Stimulated activated CD4-positive, alpha-beta T cell treated with anti-CD3 and anti-CD28 coated beads, Interleukin-2, amount 100 ng/mL, for 24 hours (primary cell): ENCODE measurements at places on chromosomes 11 and 22.

DNA sequence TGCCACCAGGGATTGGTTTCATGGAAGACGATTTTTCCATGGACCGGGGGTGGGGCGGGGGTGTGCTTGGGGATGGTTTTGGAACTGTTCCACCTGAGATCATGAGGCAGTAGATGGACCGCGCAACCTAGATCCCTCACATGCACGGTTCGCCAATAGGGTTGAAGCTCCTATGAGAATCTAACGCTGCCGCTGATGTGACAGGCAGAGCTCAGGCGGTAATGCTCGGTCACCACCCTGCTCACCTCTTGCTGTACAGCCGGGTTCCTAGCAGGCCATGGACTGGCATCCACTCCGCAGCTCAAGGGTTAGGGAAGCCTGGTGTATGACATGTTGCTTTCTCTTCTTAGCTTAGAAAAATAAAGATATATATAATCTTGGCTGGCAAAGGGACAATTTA, 22.0 kb downstream of the RBX1 start:
- no peak for DNase-seq

DNA sequence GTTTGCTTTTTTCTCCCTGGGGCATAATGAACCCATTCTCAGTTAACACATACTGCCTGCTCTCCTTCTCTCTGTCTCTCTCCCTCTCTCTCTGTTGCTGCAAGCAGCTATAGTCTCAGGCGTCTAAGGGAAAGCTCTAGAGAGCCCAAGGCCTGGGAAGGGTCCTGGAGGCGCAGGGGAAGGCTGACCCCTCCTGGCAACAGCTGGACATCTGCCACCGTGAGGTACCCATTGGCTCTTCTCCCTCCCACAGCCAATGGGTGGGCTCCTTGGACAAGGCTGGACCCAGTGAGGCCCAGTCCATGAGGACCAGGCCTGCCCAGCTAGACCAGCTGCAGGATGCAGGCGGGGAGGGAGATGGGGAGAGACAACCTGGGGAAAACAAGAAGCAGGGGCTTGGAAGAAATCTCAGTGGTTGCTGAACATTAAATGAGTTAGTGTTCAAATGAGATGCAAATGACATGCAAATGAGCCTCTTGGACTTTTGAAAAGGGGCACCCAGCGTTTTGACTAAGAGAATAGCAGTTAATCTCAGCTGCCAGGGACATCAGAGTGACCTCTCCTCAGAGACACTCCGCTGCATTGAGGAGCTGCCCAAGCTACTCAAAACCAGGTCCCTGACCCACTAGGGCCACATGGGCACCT, 349.7 kb downstream of the BUD13 start:
- DNase-seq = no peak

GRCh38 chr11:66467756-66468155, 1.1 kb downstream of the PELI3 start:
- DNase-seq = no peak

DNA sequence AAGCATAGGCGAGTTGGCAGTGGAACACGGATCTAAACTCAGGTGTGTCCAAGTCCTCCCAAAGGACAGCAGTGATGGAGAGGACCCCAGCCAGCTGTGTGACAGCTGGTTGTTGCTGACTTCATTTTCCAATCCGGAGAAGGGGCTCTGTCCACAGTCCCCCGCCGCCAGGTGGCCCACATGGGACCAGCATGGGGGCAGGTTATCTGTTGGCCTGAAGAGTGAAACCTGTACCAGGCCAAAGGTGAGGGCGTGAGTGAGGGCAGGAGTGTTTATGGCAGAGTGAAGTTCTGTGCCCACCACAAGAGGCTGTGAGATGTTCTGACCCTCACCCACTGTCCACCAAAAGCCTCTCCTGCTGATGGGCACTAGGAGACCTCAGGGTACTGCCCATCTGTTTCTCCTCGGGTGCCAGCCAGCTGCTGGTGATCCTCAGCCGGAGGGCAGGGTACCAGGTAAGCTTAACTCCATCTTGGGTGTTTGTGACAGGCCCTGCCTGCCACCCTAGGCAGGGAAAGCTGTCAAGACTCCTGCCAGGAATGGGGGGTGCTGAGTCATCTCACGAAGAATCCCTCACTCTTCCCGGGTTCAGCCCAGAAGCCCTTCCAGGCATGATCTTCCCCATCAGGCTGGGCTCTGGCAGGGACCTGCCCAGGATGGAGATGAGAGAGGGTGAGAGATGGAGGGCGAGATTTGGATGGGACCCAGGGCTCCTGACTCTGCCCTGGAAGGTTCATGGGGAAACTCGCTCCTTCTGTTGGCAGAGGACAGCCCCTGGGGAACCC, 15.5 kb upstream of the TAB1 start:
- DNase-seq = no peak

DNA sequence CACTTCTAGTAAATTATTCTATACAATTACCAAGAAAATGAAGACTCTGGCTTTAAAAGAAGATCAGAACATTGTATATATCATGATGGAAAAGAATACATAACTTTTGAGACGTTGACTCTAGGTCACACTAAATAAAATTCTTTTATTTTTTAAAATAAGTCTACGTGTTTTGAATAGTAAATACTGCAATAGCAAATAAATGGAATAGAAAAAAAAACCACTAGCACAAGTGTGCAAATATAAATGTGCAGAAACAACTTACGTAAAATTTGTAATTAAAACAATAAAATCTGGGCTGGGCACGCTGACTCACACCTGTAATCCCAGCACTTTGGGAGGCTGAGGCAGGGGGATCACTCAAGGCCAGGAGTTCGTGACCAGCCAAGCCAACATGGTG, 17.9 kb downstream of the SIK3 start:
- DNase-seq = no peak

- DNase-seq = peak; percentile 64
Measured at GRCh38 chr11:44611687-44612434, 46.4 kb downstream of the CD82 start.

GRCh38 chr11:75323609-75324008, 27.9 kb downstream of the ARRB1 start:
- no peak for DNase-seq

- no peak for DNase-seq
Measured at GRCh38 chr11:36930256-36930655, 332.2 kb upstream of the RAG2 start.

- DNase-seq = no peak
Measured at GRCh38 chr11:126307706-126308105, 3.8 kb downstream of the DCPS start.

DNA sequence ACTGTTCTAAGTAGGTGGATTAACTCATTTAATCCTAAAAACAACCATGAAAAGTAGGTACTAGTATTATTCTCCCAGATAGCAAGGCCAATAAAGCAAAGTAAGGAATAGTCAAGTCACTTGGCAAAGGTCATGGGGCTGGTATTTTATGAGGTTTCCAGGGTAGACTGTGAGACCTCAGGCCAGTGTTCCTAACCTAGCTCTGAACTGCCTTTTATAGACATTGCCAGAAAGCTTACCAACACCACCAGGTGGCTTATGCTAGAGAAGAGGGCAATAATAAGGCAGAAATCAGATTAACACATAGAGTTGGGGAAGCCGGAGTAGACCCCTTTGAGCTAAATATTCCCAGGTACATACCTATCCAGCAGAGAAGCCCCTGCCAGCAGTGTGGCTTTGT, 490.9 kb upstream of the TENM4 start:
- no peak for DNase-seq

DNA sequence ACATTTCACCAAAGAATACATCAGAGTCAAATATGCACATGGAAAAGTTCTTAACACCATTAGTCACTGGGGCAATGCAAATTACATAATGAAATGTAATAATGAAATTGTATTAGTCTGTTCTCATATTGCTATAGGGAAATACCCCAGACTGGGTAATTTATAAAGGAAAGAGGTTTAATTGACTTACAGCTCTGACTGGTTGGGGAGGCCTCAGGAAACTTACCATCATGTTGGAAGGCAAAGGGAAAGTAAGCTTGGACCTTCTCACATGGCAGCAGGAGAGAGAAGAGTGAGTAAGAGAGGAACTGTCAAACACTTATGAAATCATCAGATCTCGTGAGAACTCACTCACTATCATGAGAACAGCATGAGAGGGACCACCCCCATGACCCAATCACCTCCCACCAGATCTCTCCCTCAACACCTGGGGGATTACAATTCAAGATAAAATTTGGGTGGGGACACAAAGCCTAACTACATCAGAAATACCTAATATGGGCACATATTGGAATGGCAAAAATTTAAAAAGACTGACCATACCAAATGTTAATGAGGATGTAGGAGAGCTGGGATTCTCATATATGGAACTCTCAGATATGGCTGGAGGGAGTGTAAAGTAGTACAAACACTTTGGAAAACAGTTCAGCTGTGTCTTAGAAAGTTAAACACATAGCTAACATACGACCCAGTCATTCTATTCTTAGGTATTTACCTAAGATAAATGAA, 65.1 kb upstream of the CD44 start:
- DNase-seq = no peak

DNA sequence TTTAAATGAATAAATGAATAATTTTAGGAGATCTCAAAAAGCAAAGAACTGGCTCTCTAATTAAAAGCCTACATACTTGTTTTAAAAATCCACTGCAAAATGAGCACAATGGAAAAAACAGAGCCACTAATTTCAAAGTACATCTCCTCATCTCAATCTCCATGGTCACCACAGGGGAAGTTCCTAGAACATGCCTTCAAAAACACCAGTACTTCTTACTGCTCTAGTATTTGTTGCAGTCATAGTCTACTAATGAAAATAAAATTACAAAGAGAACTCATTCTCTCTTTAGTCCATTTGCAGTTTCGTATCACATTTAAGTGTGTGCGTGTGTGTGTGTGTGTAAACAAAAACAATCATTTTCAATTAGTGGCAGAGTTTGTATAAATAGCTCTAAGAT, 54.0 kb downstream of the PIK3C2A start:
- no peak for DNase-seq

GRCh38 chr11:108906329-108906728, 241.5 kb downstream of the DDX10 start:
- DNase-seq = no peak

GRCh38 chr11:66834943-66835342, 8.3 kb upstream of the RCE1 start:
- DNase-seq = no peak

DNA sequence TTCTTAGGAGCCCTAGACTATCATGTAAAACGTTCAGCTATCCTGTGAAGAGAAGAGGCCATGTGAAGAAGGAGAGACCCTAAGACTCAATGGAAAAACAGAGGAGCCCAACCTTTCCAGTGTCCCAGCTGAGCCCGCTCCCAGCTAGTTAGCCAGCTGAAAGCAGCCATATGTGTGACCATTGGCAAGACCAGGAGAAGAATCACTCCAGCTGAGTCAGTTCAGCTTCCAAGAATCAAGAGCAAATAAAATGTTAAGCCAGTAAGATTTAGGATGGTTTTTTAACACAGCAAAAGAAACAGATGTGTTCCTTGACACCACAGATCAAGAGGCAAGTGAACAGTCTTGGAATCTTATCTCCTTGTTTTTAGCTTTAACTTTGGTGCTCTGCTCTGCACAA, 108.0 kb downstream of the CCDC81 start:
- no peak for DNase-seq

DNA sequence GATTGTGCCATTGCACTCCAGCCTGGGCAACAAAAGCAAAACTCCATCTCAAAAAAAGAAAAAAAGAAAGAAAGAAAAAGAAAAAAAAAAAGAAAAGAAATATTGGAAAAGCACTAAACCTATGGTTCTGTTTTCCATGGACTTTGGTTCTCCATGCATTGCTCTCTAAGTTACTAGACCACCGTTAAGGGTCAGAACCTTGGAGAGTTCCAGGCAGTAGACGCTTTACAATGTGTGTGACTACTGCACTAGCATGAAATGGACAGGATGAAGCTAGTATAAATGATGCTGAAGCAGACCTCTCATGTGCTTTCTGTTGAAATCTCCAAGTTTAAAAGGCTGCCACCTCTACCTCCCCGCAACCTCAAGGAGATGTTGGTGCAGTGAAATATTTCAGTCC, 63.5 kb downstream of the SIK2 start:
- DNase-seq = no peak

DNA sequence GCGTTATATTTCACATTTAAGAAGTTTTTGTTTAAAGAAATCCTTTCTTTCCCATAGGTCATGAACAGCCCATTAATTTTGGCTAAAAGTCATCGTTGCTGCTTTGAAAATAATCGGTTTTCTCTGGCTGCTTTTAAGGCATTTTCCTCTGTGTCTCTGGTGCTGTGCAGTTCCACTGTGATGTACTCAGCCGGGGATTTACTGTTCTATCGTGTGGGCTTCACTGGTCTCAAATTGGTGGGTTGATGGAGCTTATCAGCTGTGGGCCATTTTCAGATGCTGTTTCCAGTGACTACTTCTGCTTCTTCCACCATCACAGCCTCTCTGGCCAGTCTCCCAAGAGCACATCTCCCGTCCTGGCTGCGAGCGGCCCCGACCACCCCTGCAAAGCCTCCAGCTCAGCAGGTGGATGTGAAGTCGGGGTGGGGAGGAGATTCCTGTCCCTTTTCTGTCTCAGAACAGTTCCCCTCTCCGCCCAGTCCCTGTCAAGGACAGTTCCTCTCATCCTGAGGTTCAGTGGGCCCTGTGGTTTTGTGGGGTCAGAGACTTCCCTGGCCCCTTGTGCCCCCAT, 20.3 kb downstream of the IFITM10 start:
- no peak for DNase-seq

GRCh38 chr22:43441751-43442150, 29.9 kb downstream of the MPPED1 start:
- no peak for DNase-seq

GRCh38 chr11:117863383-117863782, 13.1 kb downstream of the FXYD6 start:
- no peak for DNase-seq

DNA sequence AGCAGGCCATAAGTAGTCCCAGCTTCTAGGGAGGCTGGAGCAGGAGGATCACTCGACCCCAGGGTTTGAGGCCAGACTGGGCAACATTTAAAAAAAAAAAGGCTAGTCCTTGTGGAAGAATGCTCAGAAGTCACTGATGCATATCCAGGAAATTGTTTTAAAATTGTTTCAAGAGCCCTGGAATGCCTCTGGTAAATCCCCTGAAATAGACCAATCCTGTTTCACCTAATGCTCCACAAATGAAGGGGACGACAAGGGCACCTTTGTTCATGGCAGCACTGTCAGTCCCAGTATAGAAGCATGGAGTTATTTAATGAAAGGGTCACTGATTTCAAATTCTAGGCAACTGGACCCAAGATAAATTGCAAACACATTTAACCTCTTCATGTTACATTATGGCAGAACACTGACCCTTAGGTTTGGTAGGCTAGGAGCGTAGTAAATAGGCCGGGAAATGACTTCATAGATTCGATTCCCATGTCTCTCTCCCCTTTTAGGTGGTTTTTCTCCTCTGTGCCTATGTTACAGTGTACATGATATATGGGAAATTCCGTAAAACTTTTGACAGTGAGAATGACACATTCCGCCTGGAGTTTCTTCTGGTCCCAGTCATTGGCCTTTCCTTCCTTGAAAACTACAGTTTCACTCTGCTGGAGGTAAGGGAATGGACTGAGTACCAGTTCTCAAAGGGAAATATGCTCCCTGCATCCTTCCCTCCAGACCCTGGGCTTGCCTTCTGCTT, 11.4 kb downstream of the KDELR3 start:
- no peak for DNase-seq

DNA sequence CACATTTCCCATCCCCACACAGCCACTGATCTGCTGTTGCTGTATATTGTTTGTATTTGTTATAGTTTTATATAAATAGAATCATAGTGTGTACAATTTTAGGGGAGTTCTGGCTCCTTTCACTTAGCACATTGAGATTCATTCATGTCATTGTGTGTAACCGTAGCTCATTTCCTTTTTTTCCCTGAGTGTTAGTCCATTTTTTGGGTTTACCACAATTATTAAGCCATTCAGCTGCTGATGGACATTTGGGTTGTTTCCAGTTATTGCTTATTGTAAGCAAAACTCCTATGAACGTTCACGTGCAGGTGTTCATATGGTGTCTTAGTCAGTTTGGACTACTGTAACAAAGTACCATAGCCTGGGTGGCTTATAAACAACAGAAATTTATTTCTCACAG, 33.6 kb upstream of the ADORA2A start:
- DNase-seq = no peak
